ENCODE measurements at places on chromosomes 2 and 18.
A peak's percentile ranks its signal among the peaks of the same experiment; 100 is the strongest.

- no peak for DNase-seq
These were observed 201.8 kb upstream of the GULP1 start for GRCh38 chr2:188089901-188090300.

GRCh38 chr18:10376731-10377130 lies 77.7 kb upstream of the APCDD1 start:
- DNase-seq: no peak

- no peak for DNase-seq
These were observed 218.0 kb upstream of the TRIB2 start for GRCh38 chr2:12498704-12499103.

DNA sequence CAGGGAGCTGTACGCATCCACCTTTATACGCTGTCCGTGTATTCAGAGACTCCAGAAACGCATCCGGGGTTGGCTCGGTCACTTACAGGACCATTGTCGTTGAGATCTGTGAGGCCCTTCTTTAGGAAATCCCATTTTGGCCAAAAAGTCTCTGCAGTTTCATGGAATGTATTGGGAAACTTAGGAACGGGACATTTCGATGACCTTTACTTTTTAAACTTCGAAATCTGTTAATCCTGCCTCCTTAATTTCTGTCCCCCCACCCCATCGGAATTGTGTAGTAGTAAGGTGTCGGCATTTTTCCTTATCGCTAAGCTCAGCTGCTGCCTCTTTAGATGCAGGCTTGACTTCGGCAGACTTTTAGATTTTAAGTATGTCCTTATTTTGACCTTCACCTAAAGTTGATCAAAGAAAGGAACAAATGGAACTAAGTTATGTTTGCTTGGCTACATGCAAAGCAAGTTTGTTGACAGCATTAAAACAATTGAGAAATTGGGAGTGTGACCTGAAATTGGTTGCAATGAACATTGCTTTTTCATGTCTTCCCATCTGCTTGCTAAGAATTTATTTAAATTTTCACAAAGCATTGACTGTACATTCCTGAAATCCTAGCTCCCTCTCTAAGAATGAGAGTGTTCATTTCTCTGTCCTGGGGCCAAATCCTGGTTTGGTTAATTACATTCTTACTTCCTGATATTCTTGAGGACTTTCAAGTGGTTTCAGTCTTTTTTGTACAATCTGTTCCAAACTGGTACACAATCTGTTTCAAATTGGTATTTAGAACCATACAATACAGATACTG lies 884 bp upstream of the RAPH1 start:
- no peak for DNase-seq

DNA sequence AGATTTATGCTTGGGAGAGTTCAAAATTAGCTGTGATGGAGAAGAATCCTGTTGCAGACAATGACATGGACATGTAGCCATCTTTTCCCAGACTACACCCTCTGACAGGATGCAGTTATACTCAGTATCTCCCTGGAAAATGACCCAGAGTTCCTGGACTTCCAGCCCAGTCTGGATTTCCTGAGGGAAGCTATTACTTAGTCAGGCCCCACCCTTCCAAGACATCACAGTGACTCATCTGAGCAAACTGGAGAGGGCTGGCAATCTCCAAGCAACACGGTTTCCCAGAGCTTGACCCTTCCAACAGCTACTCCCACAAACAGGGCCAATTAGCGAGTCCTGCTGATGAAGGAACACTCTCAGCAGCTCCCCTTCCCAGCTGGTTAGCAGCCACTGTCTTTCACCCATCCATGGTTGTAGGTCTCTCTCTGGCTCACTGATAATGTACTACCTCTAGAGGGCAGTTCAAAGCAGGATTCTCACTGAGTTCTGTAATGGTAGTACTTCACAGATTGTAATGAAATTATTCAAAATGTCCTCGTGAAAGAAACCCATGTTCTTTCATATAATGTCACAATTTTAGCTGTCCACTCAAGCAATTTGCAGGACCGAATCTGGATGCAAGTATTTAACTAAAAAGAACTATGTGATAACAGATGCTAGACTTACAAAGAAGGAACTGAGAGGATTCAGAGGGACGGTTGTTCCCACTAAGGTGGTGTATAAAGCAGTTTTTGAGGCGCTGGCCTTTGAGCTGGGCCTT lies 110.2 kb downstream of the MDH1 start:
- peak; percentile 6 for DNase-seq

DNA sequence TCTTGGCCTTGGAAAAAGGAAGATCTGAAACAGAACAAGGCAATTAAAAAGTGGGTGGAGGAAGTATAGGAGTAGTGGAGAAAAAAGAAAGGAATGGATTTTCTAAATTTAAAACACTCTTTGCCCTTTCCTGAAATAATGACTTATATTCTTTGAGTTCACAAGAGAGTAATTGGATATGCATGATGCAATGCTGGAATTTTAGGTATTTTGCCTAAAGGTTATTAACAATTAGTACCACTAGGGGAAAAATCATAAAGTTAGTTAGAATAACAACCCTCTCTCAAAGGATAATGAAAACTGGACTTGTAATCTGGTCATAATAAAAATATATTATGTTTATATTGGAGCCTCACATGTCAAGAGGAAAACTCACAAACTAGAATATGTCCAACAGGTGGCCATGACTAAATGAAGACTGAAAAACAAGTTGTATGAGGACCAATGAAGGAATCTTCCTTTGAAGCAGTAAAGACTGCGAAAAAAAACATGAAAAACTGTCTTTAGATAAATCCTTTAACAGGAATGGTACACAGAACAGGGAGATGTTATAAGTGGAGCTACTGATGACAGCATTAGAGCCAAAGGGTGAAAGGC lies 281.8 kb downstream of the NCKAP5 start:
- DNase-seq: no peak

DNA sequence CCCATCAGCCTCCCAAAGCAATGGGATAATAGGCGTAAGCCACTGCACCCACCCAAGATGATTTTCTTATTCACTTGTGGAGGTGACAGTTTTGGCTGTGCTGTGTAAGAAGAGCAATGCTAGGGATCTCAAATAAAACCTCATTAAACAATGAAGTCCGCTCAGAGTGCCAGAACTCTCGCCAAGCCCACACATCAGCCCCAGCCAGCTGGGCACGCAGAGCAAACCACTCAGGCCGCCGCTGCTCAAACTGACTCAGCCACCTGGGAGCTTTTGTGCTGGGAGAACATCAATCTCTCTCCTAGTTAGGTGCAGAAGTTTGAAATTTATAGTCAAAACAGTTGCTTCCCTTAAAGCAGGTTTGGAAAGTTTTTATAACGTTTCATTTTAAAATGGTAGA lies 47.6 kb downstream of the RNF152 start:
- DNase-seq: no peak

DNA sequence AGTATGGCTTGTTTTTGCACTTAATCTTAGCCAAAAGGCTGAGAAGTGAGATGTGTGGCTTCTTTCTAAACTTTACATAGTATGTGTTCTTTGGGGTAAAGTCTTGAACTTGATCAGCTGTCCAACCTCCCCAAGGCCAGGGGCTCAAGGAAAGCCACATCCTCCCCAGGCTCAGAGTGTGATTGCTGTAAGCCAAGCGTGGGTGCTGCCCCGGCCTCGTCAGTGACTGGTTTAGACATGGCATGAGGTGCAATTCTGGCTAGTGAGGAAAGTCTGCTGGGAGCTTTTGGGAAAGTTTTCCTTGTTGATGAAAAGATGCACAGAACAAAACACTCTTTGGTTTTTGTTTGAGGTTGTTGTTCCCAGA lies 40.2 kb downstream of the TMEM177 start:
- no peak for DNase-seq
